Vagina (tissue), 2 donors: ENCODE measurements at places on chromosomes 13 and 19.

GRCh38 chr19:41298348-41298964 lies 11.5 kb upstream of the CCDC97 start:
- DNase-seq = no peak

DNA sequence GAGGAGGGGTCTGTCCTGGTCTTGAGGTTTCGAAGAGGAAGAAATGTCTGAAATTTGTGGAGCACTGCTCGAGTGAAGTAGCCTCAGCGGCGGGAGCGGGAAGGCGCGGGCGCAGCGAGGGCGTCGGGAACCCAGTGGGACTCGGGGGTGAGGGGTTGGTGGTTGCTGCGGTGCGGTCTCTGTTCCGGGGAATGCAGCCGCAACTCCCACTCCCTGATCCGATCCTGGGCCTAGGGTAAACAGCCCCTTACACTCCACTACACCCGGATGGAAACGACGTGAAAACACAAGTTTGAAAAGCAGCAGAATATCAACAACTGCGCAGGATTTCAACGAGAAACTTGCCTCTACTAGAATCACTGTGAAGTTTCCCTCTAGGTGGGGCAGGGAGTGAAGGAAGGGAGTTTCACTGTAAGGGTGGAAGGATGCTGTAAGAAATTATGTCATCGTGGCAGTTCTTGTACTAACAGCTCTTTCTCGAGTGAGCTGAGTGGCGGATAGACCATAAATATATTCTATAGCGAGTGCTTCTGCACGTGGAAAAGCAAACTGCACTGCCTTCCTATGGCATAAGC lies 2.0 kb upstream of the KLF12 start:
- DNase-seq = no peak

DNA sequence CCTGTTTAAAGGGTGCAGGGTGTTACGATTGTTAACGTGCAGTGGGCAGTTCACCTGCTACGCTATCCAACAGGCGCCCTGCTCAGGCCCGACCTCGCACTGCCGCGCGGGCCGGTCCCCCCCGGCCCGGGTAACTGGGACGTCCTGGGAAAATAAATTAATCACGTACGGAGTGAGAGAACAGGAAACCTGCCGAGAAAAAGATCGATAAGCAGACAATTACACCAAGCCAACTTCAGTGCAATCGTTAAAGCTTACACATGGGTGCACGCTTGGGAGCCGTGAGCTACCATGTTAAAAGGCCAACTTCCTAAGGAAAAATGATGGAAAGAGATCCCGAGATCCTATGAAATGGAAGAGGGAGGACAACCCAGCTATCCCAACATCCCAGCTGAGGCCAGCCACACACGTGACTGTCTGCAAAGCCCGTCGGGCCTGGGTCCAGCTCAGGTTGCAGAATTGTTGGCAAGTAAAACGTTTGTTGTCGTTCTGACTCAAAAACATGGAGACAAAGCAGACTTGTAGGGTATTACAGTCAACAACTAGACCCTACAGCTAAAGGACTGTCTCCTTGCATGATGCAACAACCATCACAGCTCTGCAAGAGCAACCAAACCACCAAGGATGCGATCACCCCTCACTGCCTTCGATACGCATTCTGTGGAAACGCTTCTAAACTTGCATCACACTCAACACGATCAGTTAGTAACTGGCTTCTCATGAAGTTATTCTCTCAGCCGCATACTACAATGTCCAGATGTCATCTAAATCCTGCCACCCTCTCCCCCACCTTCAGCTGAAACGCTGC lies 741 bp upstream of the TUBGCP3 start:
- DNase-seq = no peak

GRCh38 chr19:29650772-29651387 lies 14.4 kb upstream of the PLEKHF1 start:
- DNase-seq = no peak

DNA sequence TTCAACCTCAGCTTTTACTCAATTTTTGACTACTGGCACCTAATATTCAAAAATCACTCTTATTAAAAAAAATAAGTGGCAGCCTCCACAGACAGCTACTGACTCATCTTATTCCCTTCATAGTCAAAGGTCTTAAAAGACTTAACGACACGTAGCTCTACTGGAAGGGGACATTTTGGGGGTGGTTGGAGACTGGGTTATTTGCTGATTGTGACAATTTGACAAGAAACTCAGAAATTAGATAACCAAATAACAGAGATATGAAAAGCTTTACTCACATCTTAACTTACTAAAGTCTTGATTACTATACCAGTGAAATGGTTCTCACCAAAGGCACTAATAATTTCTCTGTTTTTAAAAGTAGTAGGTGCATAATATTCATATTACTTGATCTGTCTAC lies 25.7 kb downstream of the UGGT2 start:
- DNase-seq = no peak

DNA sequence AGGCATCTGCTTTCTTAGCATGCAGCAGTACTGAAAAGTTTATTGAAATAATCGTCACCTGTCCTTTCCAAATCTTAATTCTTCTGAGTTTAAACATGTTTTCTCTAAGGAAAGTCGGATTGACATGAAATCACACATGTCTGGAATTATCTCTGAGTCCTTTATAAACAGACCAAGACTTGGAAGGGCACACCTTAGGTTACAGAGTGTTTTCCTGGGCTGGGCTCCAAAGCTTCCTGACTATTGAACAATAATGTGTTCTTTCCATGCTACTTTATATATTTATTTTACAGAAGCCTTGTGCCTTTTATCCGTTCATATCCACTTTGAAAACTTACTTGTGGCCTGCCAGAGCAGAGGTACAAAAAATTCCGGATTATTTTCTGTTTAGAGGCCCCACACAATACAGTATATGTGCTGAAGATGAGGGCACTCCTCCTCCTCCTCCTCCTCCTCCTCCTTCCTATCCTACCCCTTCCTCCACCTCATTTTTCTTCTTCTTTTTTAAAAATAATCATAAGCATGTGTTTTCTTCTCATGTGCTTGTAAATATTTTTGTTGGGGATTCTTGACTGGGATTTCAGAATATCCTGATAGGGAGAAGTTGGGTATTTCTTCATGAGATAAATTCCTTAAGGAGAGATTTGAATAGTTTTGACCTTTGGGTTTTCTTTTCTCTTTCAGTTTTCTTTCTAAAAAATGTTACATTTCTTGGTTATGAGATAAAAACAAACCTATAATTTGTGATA lies 52.3 kb downstream of the LRCH1 start:
- DNase-seq = no peak

DNA sequence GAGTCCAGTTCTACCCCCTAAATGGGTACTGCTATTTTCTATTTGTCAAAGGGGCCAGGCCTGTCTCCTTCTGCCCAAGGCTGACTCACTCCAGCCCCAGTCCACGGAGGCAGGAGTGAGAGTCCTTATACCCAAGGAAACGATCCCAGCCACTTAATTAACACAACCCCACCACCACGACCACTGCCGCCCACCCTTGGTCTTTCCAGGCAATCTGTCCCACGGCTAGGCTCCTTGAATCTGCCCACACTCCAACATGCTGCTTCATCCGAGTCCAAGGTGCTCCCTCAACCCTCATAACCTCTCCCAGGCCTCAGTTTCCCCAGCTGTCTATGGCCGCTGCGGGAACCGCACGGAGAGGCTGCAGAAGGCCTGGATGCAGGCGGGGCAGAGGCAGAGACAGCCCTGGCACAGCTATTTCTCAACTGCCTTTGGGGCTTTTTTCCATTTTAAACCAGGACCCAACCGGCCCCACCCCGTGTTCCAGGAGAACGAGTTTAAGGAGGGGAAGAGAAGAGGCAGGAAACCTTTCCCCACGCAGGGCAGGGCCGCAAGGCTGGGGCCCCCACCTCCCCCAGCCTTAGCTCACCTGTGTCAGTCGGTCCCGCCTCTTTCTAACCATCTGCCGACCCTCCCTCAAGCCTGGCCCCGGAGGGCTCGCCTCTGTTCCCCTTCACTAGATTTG lies 746 bp downstream of the RAB3D start:
- no peak for DNase-seq

DNA sequence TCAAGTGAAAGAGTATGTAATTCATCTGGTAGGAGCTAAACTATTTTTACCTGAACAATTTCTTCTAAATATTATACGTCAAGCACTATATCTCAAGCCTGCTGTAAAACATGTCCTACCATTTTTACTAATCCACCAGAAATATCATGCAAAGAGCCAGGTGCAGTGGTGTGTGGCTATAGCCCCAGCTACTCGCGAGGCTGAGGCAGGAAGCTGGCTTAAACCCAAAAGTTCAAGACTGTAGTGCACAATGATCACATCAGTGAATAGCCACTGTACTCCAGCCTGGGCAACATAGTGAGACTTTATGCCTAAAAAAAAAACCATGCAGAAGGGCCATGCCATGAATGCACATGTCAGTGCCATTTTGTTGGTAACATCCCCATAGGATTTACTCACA lies 20.7 kb upstream of the CLN5 start:
- DNase-seq = no peak

DNA sequence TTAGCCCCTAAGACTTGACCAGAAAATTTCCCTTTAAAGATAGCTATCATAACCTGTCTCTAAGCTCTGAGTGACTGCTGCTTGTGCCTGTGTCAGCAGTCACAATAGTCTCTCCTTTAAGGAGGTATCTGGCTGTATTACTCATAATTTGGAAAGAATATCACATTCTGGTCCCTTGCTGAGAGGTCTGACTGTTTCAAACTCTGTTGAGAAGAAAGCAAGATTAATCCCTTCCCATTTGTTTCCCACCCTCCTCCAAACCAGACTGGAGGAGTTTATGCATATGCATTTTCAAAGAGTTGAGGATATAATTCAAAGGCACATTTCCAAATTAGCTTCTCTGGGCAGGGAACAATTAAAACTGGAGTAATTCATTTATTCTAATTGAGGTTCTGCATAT lies 2.3 kb downstream of the HTR2A start:
- no peak for DNase-seq

DNA sequence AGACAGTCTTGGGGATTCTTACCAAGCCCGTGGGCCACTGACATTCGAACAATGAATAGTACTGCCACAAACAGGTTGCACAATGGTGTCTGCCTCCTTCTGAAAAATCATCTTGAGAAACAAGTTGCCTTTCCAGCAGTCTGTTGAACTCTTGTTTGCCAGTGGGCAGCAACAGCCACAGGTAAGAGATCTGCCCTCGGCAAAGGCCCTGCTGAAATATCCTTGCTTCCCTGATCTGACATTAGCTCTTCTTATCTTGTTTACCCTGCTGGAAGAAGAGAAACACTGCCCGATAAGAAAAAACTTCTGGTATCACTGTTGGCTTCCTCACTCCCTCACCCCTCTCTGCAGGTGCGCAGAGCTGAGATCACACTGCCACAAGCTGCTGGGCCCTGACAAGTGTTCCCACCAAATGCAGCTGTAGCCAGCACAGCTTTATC lies 2.0 kb downstream of the DOCK9 start:
- DNase-seq = no peak
